ENCODE measurements at places on chromosomes 3 and 15. TPM values are rescaled to one million over a fixed set of nuclear protein-coding genes. Genes with fewer than 3 reads are reported as not detected.

- H3K4me3 ChIP-seq: no peak overlapping the region
- DNase-seq: no peak
- no peak overlapping the region for H3K27ac ChIP-seq
- no peaks in the 10 kb centered on the region for H3K27me3 ChIP-seq
- no peaks in the 10 kb centered on the region for H3K36me3 ChIP-seq
Measured at GRCh38 chr3:74591342-74591741, 23.1 kb downstream of the CNTN3 start.

GRCh38 chr3:73538486-73538885 is 86.3 kb downstream of the PDZRN3 start:
- no peak overlapping the region for H3K4me3 ChIP-seq
- no peaks in the 10 kb centered on the region for H3K4me1 ChIP-seq
- H3K27ac ChIP-seq: no peak overlapping the region
- H3K36me3 ChIP-seq: no peaks in the 10 kb centered on the region
- DNase-seq: no peak

GRCh38 chr3:45465192-45465591 is 76.8 kb downstream of the LARS2 start:
- no peak overlapping the region for H3K4me3 ChIP-seq
- H3K27me3 ChIP-seq: no peaks in the 10 kb centered on the region
- no peak overlapping the region for H3K27ac ChIP-seq
- H3K36me3 ChIP-seq: peaks cover 49% of the 10 kb centered on the region
- peaks cover 34% of the 10 kb centered on the region for H3K4me1 ChIP-seq
- DNase-seq: no peak

DNA sequence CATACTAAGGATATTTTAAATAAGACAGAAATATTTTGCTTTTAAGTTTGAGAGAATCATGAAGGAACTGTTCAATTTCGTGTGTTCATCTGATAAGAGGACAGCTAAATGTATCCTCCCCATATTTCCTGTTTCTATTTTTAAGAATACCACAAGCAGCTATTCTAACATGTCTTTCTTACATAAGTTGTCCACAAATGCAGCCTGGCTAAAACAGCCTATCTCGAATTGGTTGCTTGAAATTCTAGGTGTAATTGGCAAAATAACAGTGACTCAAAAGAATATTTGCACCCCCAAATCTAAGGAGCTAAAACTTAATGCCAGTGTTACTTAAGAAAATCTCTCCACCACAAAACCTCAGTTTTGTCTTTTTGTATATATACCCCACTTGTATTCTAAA is 35.0 kb downstream of the BTLA start:
- no peaks in the 10 kb centered on the region for H3K27me3 ChIP-seq
- no peak for DNase-seq
- peak overlapping the region; percentile 71 for H3K4me3 ChIP-seq
- H3K27ac ChIP-seq: peak overlapping the region; percentile 85
- peaks cover 34% of the 10 kb centered on the region for H3K36me3 ChIP-seq
- H3K4me1 ChIP-seq: peaks cover 43% of the 10 kb centered on the region

DNA sequence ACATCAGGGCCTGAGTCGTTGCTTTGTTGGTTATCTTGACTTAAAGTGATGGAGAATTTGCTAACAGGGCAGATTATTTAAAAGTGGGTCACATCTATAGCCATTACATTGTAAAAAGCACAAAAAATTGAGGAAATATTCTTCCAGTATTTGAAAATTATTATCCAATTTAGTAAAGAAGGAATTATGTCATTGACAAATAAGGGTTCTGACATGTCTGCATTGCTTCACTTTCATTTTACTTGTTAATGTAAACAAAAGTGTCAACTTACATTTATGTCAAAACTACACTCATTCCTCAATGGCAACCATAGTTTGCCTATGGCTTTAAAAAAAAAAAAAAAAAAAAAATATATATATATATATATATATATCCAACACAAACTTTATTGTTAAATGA is 3.4 kb upstream of the PARP14 start:
- DNase-seq: no peak
- H3K4me1 ChIP-seq: peaks cover 43% of the 10 kb centered on the region
- H3K27ac ChIP-seq: no peak overlapping the region
- H3K36me3 ChIP-seq: no peaks in the 10 kb centered on the region
- no peak overlapping the region for H3K4me3 ChIP-seq

- no peaks in the 10 kb centered on the region for H3K27me3 ChIP-seq
- H3K4me1 ChIP-seq: peaks cover 45% of the 10 kb centered on the region
- peaks cover 2% of the 10 kb centered on the region for H3K36me3 ChIP-seq
- H3K27ac ChIP-seq: peak overlapping the region; percentile 81
- H3K4me3 ChIP-seq: peak overlapping the region; percentile 95
Measured at GRCh38 chr3:4494895-4495264, 1.7 kb downstream of the ITPR1 start.

DNA sequence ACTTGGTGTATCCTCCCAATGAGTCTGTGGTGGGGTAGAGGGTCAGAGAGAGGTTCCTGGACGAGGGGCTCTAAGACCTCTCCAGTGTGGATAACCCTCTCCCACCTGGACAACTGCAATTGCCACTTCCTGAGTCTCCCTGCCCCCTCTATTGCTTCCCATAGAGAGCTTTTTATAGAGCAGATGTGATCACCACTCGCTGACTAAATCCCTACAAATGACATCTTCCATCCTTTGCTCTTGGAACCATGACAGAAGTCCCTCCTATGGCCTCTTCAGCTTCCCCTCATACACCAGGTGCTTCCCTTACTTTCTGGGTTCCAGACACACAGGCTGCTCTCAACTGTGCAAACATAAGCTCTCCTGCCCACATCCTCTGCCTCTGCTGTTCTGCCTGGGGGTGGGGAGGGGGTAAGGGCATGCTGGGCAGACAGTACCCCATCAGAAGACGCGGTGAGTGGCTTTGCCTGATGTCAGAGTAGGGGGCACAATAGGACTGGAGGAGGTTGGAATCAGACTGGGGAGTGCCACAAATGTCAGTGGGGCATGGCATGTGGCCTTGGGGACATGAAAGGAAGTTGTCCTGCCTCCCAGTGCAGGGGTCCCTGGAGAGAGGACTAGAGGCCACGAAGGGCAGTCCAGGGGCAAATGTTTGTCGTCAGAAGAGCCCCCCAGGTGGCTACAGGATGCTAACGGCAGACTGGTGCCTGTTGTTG is 15.2 kb downstream of the ITIH3 start:
- H3K4me3 ChIP-seq: no peak overlapping the region
- H3K27ac ChIP-seq: no peak overlapping the region
- H3K27me3 ChIP-seq: no peaks in the 10 kb centered on the region
- no peak for DNase-seq
- no peaks in the 10 kb centered on the region for H3K36me3 ChIP-seq

- H3K4me1 ChIP-seq: no peaks in the 10 kb centered on the region
- H3K27ac ChIP-seq: no peak overlapping the region
- no peaks in the 10 kb centered on the region for H3K36me3 ChIP-seq
- no peak for DNase-seq
- H3K4me3 ChIP-seq: no peak overlapping the region
Measured at GRCh38 chr3:60190073-60190472, 1061.2 kb downstream of the FHIT start.

The SH2D7 gene
- total RNA-seq: not detected

The ACAN gene
- total RNA-seq: not detected

The FBXO40 gene
- not detected for total RNA-seq

The GPR15 gene
- total RNA-seq: 9.1 TPM

The SNTN gene
- not detected for total RNA-seq

The ARGFX gene
- not detected for total RNA-seq

The ASB14 gene
- total RNA-seq: not detected

The SV2B gene
- 0.08 TPM for total RNA-seq

The GRK7 gene
- total RNA-seq: 0.42 TPM

The ZNF660 gene
- 1.9 TPM for total RNA-seq

The POLR2M gene
- 114 TPM for total RNA-seq

The C2CD4A gene
- total RNA-seq: not detected

All from naive thymus-derived CD8-positive, alpha-beta T cell (primary cell).